ENCODE measurements at places on chromosomes 12 and 14.

- peaks cover 6% of the 10 kb centered on the region for H3K4me1 ChIP-seq
Observed at GRCh38 chr14:31926123-31926522, 151.0 kb upstream of the ARHGAP5 start.

DNA sequence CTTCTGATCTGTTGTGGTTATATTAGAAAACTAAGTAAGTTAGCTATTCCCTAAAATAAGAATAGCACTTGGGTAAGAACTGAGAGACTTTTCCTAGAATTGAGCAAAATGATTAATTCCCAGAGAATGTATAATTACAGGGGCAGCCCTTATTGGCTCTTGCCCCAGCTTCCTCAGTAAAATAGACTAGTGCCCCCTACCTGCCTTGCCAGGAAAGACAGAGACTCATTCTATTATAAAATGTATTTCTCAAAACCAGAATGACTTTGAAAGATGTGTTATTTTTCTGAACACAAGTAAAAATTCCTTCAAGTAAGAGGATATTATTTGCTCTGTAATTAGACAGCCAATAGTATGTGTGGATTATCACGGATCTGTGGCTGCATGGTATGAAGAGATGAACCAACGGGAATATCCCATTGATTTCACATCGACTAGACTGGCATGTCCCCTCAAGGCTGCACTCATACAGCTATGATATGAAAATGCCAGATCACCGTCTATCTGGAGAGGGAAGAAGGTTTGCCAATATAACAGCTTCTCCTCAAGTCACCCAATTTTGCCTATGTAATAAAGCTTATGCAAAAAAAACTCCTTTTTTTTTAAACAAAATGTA lies 7.4 kb upstream of the GLRX5 start:
- peaks cover 35% of the 10 kb centered on the region for H3K4me1 ChIP-seq
- no peaks in the 10 kb centered on the region for H3K27me3 ChIP-seq
- peaks cover 11% of the 10 kb centered on the region for H3K36me3 ChIP-seq
- H3K4me3 ChIP-seq, result no peak overlapping the region
- no peak overlapping the region for H3K27ac ChIP-seq

GRCh38 chr12:88805692-88806091 lies 225.4 kb upstream of the KITLG start:
- no peak for DNase-seq
- H3K4me1 ChIP-seq, result no peaks in the 10 kb centered on the region
- H3K27me3 ChIP-seq, result no peaks in the 10 kb centered on the region
- H3K4me3 ChIP-seq, result no peak overlapping the region
- no peaks in the 10 kb centered on the region for H3K36me3 ChIP-seq

DNA sequence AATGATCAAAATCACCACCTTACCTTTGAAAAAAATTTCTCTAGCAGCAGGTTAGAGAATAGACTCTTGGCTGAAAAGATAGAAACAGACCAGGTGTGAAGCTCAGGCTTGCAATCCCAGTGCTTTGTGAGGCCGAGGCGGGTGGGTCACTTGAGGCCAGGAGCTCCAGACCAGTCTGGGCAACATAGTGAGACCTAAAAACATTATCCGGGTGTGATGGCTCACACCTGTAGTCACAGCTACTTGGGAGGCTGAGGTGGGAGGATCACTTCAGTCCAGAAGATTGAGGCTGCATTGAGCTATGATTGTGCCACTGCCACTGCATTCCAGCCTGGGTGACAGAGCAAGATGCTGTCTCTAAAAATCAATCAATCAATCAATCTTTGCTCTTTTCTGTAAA lies 105.3 kb upstream of the TBX3 start:
- DNase-seq, result no peak
- no peaks in the 10 kb centered on the region for H3K36me3 ChIP-seq
- no peak overlapping the region for H3K27ac ChIP-seq
- H3K4me1 ChIP-seq, result no peaks in the 10 kb centered on the region
- H3K27me3 ChIP-seq, result no peaks in the 10 kb centered on the region

DNA sequence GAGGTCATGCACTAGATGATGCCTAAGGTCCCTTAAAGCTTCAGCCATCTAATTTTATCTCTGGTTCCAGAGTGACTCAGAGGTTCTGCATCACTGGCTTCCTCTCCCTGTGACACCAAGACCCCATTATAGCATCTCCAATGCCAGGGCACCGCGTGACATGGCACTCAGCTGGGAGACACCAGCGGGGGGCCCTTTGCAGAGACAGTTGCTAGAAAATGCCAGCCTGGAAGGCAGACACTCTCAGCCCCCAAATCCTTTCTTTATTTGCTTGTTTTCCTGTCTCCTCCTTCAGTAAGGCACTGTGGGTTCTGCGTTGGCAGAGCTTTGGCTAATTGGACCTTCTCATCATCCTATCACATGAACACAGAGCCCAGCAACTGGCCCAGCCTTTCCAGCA lies 123.5 kb upstream of the VRK1 start:
- no peak for DNase-seq
- H3K4me3 ChIP-seq, result no peak overlapping the region
- no peaks in the 10 kb centered on the region for H3K4me1 ChIP-seq
- H3K27ac ChIP-seq, result no peak overlapping the region
- H3K36me3 ChIP-seq, result no peaks in the 10 kb centered on the region

DNA sequence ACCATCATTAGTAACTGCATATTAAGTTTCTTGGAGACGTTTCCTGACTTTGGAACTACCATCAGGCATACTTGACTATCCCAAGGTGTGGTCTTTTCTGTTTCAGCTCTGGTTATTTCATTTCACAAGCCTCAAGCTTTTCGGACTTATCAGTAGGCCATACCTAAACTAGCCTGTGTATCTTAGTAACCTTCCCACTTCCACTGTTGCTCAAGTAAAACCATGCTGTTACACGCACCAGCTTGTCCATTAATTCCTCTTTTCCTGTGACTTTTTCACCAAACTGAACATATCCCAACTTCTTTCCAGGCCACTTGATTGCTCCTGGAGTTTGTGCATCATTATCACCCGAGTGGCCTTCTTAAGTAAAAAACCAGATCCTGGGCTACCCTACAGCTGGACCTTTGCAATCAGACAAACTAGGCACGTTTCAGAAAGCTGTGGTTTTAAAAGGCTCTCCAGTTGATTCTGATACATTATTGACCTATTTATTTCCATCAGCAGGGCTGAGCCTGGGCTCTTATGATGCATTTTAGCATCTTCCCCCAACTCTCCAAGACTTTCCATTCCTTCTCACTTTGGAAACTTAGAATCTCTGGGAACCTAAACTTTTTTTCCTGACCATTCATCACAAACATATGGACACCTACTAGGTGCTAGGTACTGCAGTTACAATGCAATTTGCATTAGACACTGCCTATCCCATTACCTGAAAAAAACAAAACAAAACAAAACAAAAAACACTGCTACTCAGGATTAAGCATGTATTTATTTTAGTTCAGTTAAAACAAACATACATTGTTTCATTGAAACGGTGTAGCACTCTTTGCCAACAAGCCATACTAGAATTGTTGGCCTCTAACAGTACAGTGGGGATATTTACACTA lies 14.9 kb downstream of the SLC38A2 start:
- H3K4me1 ChIP-seq, result peaks cover 14% of the 10 kb centered on the region
- H3K27ac ChIP-seq, result no peak overlapping the region
- peaks cover 37% of the 10 kb centered on the region for H3K36me3 ChIP-seq

- no peaks in the 10 kb centered on the region for H3K36me3 ChIP-seq
- no peaks in the 10 kb centered on the region for H3K27me3 ChIP-seq
- H3K4me3 ChIP-seq, result no peak overlapping the region
- no peak overlapping the region for H3K27ac ChIP-seq
- no peak for DNase-seq
- no peaks in the 10 kb centered on the region for H3K4me1 ChIP-seq
Observed at GRCh38 chr12:130614530-130614905, 101.6 kb downstream of the RIMBP2 start.

DNA sequence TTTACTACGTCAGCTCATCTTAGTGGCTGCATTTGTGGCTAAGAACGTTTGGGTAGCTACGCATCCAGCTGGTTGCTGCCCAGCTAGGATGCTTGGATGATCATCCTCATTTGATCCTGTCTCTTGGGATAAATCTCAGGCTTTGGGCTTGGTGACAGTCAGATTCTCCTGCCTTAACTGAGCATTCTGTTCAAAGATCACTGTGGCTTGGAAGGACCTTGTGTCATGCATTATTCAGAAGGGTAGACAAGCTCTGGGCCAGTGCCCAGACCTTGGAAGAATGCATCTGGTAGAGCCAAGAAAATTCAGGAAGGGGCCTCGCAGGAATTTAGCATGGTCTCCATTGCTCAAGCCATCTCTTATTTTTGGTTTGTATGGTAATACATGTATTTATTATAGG lies 188.4 kb downstream of the NRXN3 start:
- no peak for DNase-seq
- H3K27ac ChIP-seq, result no peak overlapping the region
- H3K4me3 ChIP-seq, result no peak overlapping the region
- H3K36me3 ChIP-seq, result no peaks in the 10 kb centered on the region
- H3K4me1 ChIP-seq, result no peaks in the 10 kb centered on the region

Measured in T-cell (primary cell).